ENCODE measurements at places on chromosomes 16 and 17.
A peak's percentile ranks its signal among the peaks of the same experiment; 100 is the strongest.

DNA sequence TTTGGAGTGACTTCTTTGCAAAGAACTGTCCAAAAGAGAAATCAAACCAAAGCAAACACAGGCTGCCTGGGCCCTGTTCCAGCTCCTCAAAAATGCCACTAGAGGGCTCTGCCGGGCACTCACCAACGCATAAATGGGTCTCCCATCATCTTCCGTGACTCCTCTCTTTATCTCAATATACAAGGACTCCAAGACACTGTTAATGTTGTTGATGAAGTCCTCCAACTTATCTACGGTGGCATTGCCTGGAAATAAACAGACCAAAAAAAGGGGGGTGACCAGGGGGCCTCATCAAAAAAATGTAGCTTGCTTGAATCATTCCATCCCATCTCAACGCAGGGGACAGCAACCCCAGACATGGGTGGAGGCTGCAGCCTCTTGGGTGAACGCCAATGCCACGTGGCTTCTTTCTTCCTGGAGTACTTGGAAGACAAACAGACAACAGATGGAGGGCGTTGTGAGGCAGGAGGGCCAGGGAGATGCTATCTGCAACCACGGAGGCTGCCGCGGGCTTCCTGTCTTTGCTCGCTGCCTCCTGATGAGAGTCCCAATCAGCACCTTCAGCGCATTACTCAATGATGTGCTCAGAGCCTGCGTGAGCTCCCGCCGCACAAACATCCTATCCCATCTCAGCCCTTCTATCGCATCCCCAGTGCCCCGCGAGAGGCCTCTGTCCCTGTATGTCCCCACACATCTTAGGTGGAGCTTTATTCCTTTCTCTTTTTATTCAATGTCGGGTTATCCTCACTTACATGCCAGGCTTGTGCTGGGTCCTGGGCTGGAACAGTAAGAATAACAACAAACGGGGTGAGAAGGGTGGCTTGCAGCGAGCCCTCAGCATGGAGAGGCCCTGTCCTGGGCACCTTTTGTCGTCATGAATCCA, 32.0 kb downstream of the KDM8 start:
- peak; percentile 57 for DNase-seq

DNA sequence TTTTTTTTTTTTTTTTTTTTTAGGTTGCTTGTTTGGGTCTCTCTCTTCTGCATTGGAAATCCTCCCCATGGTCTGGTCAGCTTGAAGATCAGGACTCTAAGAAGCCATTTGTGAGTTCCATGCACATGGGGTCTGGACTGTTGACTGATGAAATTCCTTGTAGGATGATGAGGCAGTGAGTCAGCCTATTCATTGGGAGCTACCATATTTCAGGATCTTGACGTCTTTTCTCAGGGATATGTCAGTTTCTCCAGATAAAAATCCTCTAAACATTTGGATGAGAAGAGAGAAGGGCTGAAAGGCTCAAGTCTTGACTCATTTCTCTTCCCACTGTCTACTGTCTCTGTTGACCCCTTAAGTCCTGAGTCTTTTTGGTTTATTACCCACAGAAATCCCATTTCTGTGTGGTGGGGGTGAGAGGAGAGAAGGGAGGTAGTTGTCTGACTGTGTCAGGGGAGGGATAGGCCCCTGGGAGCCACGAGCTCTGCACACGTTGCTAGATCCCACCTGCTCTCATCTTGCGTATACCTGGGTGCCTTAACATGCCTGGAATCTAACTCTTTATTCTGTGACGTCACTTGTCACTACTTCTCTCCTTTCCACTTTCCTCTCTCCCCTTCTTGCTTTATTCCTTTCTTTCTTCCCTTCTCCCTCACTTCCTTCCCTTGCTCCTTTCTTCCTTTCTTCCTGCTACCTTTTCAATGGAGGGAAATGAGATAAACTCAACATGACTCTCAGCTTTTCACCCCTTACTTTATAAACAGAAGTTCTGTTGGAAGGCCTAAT, 333.1 kb upstream of the XYLT1 start:
- no peak for DNase-seq

- DNase-seq = no peak
These were observed 118.5 kb upstream of the ZFHX3 start for GRCh38 chr16:73166441-73166851.

- no peak for DNase-seq
These were observed 118.5 kb upstream of the ZNF267 start for GRCh38 chr16:31754998-31755615.

GRCh38 chr17:39653662-39654331, 11.4 kb upstream of the TCAP start:
- DNase-seq = peak; percentile 93

DNA sequence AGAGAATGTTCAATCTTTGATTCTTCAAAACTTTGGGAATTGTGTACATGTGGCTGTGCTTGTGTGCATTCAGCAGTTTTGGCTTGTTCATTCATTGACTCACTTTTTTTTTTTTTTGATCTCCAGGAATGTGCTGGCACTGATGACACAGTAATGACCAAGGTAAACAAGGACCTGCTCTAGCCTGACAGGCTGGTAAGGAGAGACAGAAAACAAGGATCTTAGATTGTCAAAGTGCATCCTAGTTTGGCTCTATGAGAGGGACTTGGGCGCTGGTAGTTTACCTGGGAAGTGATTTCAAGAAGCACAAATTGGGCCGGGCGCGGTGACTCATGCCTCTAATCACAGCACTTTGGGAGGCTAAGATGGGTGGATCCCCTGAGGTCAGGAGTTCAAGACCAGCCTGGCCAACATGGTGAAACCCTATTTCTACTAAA, 233.1 kb upstream of the WSCD1 start:
- no peak for DNase-seq

- DNase-seq = no peak
These were observed 47.2 kb upstream of the CLEC18A start for GRCh38 chr16:69903865-69904415.

GRCh38 chr16:31535737-31536136, 8.0 kb downstream of the AHSP start:
- DNase-seq = no peak

DNA sequence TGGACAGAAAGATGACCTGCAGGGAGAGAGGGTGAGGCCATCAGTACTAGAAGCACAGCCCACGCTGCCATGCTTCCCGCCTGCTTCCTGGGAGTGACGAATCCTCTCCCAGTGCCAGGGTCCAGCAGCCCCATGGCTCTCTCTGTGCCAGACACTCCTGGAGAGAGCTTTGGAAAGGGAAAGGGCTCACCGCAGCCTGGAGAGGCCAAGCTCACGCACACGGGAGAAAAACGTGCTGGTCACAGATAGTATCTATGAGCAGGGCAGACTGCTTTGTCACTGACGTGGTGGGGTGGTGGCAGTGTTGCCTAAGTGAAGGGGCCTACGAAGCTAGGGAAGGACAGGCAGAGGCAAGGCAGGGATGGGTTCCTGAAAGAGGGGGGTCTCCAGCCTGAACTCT, 5.4 kb downstream of the WBP2 start:
- no peak for DNase-seq

GRCh38 chr17:289409-289808, 63.2 kb downstream of the RPH3AL start:
- no peak for DNase-seq

DNA sequence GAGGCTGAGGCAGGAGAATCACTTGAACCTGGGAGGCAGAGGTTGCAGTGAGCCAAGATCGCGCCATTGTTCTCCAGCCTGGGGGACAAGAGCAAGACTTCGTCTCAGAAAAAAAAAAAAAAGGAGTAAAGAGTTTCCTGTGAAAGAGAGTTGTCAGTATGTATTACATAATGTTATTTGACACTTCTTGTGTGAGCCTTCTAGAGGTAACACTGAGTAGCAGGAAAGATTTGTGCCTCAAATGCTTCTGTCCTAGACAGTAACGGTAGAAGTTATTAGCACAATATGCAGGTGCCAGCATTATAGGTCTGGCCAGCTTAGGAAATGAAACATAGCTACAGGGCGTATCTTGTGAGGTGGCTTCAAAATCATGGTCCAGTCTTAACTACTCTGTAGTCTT, 6.2 kb downstream of the RPS6KB1 start:
- no peak for DNase-seq

DNA sequence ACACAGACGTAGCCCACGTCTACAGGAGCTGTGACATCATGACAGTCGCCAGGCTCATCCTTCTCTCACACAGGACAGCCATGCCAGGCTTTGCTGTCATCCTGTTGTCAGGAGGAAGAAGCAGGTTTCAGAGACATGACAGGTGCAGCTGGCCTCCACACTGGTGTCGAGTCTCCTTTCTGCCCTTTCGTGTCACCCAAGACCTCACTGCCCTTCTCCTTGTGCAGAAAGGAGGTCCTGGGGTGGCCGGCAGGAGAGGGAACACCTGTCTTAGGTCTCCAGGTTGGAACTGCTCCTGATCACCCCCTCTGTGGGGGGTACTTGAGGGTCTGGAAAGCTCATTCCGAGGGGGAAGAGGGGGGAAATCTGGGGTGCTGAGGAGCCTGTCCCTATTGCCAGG, 41.6 kb upstream of the IRF8 start:
- DNase-seq = no peak

GRCh38 chr16:2194166-2194834, 2.1 kb downstream of the CASKIN1 start:
- peak; percentile 57 for DNase-seq

DNA sequence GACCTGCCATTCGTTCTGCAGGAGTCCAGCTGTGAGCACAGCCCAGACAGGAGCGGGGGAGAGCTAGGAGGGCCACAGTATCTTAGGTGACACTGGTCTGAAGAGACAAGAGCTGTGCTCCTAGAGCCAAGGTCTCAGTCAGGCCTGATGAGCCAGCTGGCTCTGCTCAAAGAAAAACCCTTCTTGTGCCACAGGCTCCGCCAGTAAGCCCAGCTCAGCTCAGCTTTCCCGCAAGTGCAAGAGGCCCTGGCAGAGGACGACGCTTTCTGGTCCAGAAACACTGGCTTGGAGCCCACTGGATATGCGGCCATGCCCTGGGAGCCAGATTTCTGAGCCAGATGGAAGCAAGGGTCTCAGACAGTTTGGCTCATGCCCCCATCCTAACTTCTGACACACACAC, 23.9 kb downstream of the PEMT start:
- no peak for DNase-seq

- no peak for DNase-seq
These were observed 4.1 kb downstream of the UBALD2 start for GRCh38 chr17:76268991-76269981.

GRCh38 chr17:75778861-75779249, 5.8 kb upstream of the UNK start:
- no peak for DNase-seq

GRCh38 chr17:79937391-79938335, 98.0 kb downstream of the TBC1D16 start:
- DNase-seq = peak; percentile 99

DNA sequence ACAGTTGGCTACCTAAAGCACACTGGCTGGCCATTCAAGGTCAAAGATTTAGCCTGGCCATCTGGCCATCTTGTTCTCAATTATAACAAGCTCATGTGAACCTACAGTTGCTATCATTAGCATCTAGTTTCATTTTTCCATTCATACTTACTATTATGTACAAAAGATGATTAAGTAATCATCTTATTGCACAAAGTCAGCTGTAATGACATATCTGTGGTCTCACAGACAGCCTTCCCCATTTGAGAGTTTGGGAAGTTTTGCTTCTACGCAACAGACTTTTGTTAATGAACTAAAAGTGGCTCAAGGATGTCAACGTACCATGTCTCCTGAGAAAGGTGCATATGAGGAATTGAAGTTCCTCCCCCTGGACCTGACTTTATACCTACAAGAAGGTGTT, 51.3 kb downstream of the HS3ST3B1 start:
- DNase-seq = peak; percentile 64

- peak; percentile 10 for DNase-seq
These were observed 312.0 kb upstream of the CA10 start for GRCh38 chr17:52470553-52470952.

DNA sequence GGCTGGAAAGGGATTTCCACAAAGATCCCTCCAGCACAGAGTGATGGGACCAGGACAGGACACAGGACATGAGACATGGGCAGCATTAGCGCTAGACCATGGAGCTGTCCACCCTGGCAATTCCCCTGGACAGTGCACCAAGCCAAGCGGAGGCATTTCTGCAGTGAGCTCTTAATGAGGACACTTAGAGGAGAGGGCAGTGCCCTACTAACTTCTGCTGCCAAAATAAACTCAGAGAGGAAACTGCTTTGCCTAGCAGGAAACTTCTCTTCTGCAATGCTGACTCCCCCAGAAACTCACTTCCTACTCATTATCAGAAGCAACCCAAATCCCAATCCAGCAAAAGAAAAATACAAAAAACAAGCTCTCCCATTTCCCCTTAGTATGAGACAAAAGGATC, 119.2 kb downstream of the HS3ST2 start:
- DNase-seq = no peak

DNA sequence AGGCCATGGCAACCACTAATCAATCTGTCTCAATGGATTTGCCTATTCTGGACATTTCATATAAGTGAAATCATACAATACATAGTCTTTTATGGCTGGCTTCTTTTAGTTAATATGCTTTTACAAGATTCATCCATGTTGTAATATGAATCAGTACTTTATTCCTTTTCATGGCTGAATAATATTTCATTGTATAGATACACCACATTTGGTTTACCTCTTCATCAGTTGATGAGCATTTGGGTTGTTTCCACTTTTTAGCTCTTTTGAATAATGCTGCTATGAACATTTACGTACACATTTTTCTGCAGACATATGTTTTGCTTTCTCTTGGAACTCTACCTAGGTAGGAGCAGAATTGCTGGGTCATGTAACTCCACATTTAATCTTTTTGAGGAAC, 2.8 kb upstream of the ZNRF1 start:
- no peak for DNase-seq

- DNase-seq = no peak
These were observed 210.6 kb upstream of the KCNJ16 start for GRCh38 chr17:69864462-69864861.

GRCh38 chr17:55648086-55648485, 74.6 kb downstream of the TMEM100 start:
- no peak for DNase-seq

DNA sequence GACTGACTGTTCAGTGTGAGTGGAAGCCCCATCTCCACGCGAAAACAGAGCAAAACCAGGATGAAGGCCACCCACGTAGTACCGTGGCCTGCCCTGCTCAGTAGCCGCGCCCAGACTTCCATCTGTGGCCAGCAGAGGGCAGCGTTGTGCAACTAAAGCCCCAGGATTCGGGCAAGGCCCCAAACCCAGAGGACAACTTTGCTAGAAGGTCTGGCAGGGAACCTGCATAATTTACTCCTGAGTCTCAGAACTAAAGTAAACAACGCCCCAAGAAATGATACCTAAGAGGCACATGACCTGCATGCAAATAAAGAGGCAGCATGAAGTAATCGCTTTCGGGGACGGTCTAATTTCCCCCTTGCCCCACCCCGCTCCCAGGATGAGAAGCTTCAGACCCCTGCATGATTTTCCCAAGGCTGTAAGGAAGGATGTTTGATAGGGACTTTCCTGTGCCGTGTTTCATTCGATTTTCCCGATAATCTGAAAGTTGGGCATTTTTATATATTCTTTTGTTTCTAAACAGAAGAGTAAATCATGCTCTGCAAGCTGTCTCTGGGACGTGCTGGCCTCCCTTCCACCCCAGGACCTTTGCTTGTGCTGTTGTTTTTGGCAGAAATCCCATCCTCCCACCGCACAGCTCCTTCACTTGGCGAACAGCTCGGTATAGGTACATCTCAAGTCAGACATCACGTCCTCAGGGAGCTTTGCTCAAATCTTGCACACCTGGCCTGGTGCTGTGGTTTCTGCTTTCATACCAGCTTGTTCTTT, 18.6 kb downstream of the HSBP1 start:
- peak; percentile 64 for DNase-seq

Data from WERI-Rb-1 (cell line).